ENCODE measurements at places on chromosomes 6 and 20.
A peak's percentile ranks its signal among the peaks of the same experiment; 100 is the strongest.

GRCh38 chr6:56144538-56145324, 102.6 kb downstream of the COL21A1 start:
- DNase-seq, result no peak

DNA sequence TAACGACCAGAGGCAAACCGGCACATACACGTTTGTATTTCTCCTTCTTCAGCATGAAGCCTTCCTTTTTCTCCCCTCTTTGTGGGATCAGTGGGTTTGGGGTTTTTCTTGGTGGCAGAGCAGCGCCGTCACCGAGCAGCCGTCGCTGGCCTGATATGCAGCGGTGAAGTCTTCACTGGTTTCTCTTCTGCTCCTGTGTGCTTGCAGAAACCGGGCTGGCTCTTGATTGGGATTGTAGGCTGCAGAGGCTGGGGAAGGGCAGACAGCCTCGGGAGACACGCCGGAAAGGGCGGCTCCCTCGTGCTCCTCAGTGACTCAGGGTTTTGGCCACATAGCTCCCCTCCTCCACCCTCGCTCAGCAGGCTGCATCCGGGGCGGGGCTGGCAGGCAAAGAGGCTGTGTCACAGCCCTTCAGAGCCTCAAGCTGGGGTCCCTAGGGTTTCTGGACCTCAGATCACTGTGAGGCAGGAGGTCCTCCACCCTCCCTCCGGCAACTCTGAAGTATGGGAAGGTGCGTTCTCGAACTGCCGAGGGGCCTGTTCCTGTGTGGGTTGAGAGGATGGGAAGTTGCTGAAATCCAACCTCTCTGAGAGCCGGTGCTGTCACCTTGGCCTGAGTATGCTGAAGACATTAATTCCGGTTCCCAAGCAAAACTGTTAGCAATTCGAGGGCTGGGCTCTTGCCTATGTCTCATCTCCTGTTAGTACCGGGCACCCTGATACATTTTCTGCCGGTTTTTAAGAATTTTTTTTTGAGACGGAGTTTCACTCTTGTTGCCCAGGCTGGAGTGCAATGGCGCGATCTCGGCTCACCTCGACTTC, 24.2 kb downstream of the NQO2 start:
- peak; percentile 69 for DNase-seq

DNA sequence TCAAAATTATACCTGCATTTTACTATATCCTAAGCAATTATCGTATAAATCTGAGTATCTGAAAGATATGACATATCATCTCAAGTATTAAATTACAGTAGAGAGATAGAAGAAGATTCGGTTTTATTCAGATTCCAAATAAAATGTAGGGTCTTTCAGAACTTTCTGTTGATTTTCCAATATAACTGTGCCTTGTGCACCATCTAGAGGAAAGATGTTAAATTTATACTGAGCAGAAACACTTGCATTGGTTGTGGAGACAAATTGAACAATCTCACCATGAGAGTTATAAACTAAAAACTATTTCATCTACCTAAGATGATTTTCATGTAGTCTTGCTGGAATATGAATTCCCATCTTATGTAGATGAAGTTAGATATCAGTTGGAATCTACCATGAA, 26.8 kb upstream of the HSF2 start:
- DNase-seq, result no peak

DNA sequence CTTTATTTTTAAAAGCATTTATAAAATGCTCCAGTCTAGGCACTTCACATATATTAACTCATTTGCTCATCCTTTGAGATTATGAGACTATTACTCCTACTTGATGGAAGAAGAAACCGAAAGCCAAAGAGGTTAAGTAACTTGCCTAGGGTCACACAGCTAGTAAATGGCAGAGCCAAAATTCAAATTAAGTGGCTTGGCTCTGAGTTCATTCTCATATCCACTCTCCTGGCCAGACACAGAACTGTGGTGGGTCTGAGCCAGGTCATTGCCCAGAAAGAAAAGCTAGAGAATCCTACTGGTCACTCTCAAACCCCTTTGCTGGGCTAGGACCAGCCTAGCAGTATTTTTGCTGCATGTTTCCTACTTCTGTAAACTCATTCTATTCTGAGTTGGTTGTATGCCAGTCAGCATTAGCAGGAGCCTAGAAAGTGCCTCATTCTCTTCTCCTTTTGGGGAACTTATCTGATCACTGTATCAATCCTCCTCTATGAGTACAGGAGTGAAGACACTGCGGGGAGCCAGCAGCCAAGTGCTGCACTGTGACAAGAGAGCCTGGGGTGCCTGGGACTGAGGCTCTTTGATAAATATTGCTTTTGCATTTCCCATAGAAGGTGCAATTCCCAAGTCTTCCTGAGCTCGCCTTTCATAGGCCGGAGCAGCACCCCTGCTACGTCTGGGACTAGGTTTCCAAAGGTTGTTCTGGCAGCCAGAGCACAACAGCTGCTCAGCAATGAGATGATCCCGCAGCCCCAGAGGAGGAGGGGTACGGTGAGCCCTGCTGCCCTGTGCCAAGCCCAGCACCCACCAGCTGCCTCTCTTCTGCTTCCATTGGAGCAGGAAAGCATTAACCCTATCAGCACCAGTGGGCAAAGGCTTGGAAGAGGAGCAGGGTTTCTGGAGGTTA, 728.3 kb downstream of the MAFB start:
- DNase-seq, result no peak

GRCh38 chr6:1802491-1803395, 193.0 kb downstream of the FOXC1 start:
- DNase-seq, result no peak

DNA sequence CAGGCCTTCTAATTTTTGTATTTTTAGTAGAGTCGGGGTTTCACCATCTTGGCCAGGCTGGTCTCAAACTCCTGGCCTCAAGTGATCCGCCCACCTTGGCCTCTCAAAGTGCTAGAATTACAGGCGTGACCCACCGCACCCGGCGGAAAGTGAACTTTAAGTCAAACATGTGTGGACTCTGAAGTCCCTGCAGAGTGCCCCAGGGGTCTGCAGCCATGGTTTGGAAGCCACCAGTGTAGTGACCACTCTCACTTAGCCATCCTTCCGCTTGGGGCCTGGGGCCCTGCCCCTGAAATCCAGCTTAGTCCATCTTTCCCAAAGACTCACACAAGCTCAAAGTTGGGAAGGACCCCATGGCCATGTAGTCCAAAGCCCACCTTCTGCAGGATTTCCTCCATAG, 164.5 kb downstream of the GRM4 start:
- no peak for DNase-seq

- no peak for DNase-seq
These were observed 320.1 kb upstream of the FKBP1C start for GRCh38 chr6:62891065-62891647.

DNA sequence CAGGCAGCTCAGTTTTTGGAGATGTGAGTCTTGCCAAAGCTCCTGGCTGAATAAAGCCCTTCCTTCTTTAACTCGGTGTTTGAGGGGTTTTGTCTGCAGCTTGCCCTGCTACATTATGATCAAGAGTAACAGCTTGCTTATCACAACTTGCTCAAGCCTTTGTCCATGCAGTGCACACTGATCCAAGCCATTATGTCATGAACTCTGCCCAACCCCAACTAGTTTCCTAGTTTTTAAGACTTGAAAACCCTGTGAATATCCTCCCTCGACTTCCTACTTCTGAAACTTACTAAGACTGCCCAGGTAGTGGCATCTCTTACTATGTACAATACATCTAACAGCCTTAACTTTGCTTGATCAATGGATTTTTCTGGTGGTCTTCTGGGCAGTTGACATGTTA, 50.3 kb upstream of the ADGRF4 start:
- no peak for DNase-seq

DNA sequence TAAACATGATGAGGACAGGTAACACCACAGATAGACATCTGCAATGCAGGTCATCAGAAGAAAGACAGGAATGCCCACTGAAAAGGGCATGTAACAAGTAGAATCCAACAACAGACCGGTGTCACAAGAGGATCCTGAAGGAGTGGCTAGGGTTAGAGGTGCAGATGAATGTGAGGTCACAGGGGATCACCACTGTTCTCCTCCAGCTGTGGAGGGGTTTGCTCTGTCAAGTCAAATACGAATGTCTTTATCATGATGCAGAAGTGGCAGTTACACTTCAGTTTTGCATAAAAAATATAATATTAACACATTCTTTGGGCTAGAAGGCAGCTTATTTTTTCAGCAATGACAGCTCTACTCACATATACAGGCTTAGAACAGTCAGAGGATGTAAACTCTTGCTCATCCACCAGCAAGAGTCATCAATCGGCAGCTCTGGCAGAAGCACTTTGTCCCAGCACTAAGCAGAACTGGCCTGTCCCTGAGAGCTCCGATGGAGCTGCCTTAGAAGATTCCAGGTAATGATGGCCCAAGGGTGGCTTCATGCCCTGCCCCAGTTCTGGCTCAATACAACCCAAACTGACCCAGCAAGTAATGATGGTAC, 130.4 kb upstream of the TRAF3IP2 start:
- DNase-seq, result no peak

GRCh38 chr20:23223908-23224580, 126.5 kb upstream of the NXT1 start:
- no peak for DNase-seq

DNA sequence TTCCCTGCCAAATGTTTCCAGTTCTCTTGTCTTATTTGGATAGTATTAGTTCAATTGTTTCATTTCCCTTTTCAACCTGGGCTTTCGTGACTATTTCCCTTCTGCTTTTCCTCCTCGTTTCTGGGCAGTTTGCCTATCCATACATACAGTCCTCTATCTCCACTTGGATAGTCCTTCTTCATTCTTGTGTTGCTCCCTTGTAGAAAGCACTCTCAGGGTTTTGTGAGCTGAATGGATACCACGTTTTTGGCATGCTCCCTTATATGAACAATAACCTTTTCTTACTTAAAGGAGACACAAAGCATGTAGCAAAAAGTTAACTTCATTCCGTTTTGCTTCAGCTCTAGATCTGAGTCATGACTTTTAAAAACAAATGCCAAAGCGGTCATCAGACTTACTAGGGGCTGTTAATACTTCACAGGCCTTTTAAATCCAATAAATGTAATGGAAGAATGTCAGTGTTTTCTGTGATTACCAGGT, 16.6 kb downstream of the CRYBG1 start:
- DNase-seq, result no peak

DNA sequence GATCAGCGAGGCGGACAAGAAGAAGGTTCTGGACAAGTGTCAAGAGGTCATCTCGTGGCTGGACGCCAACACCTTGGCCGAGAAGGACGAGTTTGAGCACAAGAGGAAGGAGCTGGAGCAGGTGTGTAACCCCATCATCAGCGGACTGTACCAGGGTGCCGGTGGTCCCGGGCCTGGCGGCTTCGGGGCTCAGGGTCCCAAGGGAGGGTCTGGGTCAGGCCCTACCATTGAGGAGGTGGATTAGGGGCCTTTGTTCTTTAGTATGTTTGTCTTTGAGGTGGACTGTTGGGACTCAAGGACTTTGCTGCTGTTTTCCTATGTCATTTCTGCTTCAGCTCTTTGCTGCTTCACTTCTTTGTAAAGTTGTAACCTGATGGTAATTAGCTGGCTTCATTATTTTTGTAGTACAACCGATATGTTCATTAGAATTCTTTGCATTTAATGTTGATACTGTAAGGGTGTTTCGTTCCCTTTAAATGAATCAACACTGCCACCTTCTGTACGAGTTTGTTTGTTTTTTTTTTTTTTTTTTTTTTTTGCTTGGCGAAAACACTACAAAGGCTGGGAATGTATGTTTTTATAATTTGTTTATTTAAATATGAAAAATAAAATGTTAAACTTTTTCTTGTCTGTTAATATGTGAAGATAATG, 2.2 kb downstream of the HSPA1B start:
- no peak for DNase-seq

- no peak for DNase-seq
These were observed 36.8 kb upstream of the KLHL31 start for GRCh38 chr6:53702316-53702715.

DNA sequence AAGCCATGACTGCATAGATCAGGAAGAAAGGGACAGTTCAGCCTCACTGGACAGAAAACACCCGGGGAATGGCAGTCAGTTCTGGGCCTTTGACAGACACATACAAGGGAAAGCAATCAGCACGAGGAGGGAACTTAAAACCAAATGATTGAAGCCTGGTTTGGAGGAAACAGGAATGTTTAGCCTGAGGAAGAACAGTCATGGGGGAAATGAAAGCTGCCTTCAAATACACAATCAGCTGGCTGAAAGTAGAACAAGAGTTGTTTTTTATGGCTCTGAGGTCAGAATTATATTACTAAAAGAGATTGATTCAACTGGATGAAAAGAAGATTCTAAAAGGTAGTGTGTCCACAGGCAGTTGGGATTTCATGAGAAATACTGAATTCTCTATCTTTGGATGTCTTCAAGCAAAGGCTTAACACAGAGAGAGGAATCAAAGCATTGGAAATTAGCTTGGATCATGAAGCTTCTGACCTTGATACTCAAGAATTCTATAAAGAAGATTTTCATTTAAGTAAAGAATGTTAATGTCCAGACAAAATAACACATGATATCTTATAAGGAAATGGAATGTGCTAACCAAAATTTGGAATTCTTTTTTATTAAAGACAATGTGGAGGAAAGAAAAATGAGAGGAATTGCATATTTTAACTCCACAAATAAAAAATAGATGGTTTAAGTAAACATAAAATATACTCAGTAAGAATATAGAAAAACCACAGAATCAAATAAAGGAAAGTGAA, 216.6 kb downstream of the IBTK start:
- no peak for DNase-seq

- no peak for DNase-seq
These were observed 25.0 kb downstream of the ARMC2 start for GRCh38 chr6:108873251-108873650.

GRCh38 chr20:7967199-7967844, 27.1 kb upstream of the HAO1 start:
- no peak for DNase-seq

- no peak for DNase-seq
These were observed 15.5 kb downstream of the RIPOR3 start for GRCh38 chr20:50675671-50676376.

GRCh38 chr20:50982363-50982762, 23.7 kb downstream of the MOCS3 start:
- no peak for DNase-seq

DNA sequence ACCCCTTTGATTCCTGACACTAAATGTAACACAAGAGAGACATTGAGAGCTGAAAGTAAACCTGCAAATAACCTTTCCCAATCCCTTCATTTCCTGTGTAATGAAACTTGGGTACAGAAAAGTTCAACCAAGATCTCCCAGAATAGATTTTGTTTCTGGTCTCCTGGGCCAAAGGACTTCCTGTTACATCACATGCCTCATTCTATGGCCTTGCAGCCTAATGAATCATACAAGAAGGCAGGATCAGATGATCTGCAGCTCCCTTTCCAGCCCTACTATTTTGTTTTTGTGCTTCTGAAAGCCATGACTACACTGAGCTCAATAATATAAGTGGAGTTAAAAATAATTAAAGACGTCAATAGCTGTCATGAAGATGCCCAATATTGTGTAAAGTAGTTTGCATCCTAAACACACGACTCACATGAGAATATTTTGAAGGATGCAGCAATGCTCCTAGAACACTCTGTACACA, 73.4 kb upstream of the NOX3 start:
- DNase-seq, result no peak

GRCh38 chr6:133833949-133834359, 55.0 kb upstream of the TCF21 start:
- DNase-seq, result no peak

- no peak for DNase-seq
These were observed 12.7 kb upstream of the MCUR1 start for GRCh38 chr6:13827032-13827431.

Measured in GM12891 (cell line).